ENCODE measurements at places on chromosomes 13 and 19.
A peak's percentile ranks its signal among the peaks of the same experiment; 100 is the strongest.

- DNase-seq, result no peak
These were observed 1146.3 kb upstream of the MIR17HG start for GRCh38 chr13:90201202-90201601.

GRCh38 chr19:11225172-11225571 is 14.2 kb upstream of the ANGPTL8 start:
- no peak for DNase-seq

- DNase-seq, result peak; percentile 56
These were observed 4.3 kb upstream of the ACP5 start for GRCh38 chr19:11581740-11582139.

DNA sequence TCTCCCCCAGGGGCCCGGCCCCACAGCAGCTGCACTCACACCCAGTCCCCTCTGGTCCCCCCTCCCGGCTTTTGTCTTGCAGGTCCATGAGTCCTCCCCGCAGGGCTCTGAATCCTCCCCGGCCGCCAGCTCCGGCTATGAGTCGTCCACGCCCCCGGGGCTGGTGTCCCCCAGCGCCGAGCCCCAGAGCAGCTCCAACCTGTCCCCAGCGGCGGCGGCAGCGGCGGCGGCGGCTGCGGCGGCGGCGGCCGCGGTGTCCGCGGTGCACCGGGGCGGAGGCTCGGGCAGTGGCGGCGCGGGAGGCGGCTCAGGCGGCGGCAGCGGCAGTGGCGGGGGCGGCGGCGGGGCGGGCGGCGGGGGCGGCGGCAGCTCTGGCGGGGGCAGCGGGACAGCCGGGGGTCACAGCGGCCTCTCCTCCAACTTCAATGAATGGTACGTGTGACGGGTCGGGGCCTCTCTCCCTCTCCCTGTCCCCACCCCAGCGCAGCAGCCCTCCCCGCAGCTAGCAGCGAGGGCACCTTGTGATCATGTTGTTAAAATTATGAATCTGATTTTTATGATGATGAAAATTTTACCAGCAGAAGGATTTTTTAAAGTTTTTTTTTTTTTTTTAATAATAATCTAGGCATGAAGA is 3.8 kb downstream of the ZIC2 start:
- no peak for DNase-seq

- DNase-seq, result no peak
These were observed 28.9 kb upstream of the CYSLTR2 start for GRCh38 chr13:48624858-48625257.

- DNase-seq, result no peak
These were observed 1.4 kb upstream of the ANGPTL8 start for GRCh38 chr19:11238041-11238440.

DNA sequence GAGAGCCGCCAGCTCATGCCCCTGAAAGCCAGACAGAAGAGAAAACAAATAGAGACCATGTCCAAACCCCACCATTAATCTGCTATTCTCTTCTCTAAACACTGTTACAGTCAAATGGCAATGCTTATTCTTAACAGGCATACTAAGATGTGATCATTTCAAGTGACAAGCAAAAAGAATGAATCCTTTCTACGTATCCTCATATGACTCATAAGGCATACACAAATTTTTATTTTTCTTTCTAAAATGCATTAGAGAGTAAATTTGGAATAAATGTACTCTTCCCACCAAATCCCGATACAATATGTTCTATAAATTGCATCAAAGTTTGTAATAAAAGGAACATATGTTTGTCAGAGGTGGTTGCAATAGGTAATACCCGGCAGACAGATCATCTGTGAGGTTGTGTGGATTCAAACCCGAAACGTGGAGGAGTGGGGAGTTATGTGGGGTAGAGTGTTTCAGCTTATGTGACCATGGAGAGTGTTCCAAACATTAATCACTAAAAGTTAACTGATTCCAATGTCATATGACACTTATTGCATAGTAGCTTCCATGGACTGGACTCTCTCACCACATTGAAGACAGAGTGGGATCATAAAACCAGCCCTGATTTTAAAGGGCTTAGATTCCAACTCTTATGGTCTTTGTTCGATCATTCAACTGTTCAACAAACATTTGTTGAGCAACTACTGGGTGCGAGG is 213.1 kb downstream of the DCLK1 start:
- no peak for DNase-seq

DNA sequence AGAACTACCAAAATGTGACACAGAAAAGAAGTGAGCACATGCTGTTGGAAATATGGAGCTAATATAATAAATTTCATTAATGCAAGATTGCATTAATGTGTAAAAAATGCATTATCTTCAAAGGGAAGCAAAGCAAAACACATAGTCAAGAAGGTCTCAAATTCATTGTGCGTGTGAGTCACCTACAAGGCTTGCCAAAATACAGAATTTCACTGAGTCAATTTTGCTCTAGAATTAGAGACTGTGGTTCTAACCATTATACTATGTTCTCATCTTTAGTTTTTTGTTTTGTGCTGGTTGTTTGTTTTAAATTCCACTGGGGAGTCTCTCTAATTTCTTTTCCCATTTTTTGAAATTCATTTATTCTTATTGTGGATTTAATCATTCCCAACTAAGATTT is 149.8 kb upstream of the SLITRK1 start:
- DNase-seq, result no peak

GRCh38 chr19:6312018-6312417 is 21.4 kb downstream of the ACER1 start:
- no peak for DNase-seq

DNA sequence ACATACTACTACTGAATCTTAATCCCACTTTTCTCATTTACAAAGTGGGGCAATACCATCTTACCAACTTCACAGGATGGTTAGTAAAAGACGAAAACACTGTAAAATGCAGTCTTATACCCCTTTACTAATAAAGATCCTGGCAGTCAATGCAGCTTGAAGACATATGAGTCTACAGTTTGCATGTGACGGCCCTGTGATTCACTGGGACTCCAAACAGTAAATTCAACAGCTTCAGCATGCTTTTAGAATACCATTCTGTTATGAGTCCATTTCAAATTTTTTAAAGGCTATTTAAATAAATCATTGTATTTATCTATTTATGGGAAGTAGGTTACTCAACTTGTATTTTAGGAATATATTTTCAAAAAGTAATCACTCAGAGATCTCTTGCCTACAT is 629.1 kb downstream of the LIG4 start:
- DNase-seq, result no peak

DNA sequence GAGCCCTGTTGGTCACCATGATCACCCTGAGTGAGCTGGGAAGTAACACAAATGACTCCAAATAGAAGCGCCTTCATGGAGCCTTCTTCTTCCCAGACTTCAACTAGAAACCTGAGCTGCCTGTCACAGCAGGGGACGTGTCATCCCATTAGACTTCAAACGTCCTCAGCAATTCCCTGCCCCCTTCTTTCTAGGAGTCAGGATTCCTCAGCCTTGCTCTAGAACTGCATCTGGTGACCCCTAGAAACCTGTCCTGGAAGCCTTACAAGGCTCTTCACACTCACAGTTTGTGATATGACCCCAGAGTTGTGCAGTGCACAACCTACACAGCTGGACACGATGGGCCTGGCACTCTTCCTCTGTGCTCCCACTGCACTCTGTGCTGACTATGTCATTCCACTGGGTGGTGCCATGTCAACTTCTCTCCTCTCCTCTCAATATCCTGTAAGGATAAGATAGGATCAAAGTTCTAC is 23.6 kb upstream of the TTYH1 start:
- DNase-seq, result no peak

DNA sequence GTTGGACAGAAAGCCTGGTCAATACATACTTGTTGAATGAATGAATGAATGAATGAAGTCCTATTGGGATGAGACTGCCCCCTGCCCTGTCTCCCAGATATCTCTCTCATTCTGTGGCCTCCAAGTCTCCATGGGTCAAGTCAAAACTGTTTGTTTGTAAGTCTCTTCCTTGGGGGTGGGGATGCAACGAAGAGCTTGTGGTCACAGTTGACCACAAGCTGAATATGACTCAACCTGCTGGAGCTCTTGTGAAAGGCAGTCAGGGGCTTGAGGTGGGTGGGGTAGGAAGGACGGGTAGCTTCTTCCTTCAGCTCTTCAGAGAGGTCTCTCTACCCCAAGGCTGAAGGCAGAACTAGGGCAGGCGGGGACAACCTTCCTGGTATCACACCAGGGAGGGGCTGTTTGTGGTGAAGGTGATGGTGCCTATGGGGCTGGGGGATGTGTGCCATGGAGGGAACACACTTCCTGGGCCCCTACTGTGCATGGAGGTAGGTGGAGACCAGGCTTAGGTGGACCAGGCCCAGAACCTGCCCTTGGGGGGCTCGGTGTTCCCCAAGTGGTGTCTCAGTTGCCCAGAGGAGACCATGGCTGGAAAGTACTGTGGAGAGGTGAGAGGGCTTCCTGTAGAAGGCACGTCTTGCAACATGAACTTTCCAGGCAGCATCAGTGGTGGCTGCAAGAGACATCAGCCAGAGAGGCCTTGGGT is 8.0 kb downstream of the MYO1F start:
- peak; percentile 46 for DNase-seq

DNA sequence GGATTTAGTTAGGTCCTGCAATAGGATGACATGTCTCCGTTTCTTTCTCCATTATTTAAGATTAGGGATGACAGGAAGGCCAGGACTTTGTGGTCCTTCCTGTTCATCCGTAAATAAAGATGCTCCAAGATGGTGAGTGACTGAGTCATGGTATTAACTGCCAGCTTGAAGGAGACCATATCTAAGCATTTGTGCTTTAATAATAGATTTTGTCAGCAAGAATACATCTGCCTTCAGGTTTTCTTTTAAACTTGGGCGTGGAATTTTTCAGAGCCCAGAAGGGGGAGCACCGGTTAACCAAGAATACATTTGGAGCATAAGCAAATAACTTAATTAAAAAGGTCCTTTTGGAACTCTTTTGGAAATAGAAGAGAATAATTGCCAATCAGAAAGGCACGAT is 68.2 kb downstream of the ARHGAP35 start:
- no peak for DNase-seq

- DNase-seq, result no peak
These were observed 135.2 kb downstream of the SUCLA2 start for GRCh38 chr13:47865883-47866282.

DNA sequence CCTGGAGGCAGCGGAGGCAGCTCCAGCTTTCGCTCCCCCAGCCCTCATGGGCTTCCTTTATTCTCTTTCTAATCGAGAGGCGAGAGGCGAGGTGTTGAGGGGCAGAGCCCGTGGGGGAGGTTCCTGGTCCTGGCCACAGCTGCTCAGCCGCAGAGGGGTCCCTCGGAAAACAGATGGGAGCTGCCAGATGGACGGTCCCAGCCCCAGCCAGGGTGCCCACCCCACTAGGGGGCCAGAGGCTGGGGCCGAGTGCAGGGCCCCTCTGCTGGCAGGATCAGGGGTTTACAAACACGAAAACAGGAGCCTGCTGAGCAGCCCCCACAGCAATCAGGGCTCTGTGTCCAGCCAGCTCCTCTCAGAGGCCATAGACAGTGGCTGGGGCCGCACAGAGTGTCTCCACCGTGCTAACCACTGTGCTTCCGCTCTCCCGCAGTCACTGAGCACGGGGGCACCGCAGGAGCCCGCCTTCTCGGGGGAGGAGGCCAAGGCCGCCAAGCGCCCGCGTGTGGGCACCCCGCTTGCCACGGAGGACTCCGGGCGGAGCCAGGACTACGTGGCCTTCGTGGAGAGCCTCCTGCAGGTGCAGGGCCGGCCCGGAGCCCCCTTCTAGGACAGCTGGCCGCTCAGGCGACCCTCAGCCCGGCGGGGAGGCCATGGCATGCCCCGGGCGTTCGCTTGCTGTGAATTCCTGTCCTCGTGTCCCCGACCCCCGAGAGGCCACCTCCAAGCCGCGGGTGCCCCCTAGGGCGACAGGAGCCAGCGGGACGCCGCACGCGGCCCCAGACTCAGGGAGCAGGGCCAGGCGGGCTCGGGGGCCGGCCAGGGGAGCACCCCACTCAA is 182.2 kb downstream of the KDM4B start:
- DNase-seq, result no peak

DNA sequence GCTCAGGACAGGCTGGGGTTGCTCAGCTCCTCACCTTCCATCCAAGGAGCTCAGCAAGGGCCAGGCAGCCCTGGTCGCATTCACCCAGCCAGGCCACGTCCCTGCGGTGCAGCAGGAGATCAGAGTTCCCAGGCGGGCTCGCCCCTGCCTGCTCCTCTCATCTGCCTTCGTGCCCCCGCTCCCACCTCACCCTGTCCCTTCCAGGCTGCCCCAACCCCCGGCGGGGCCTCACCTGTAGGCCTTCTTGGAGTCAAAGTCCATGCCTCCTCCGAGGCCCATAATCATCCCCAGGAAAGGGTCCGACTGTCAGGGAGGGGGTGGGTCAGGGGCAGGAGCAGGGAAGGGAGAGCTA is 1.3 kb upstream of the RINL start:
- no peak for DNase-seq

- DNase-seq, result no peak
These were observed 450.0 kb downstream of the KLF5 start for GRCh38 chr13:73508841-73509240.

DNA sequence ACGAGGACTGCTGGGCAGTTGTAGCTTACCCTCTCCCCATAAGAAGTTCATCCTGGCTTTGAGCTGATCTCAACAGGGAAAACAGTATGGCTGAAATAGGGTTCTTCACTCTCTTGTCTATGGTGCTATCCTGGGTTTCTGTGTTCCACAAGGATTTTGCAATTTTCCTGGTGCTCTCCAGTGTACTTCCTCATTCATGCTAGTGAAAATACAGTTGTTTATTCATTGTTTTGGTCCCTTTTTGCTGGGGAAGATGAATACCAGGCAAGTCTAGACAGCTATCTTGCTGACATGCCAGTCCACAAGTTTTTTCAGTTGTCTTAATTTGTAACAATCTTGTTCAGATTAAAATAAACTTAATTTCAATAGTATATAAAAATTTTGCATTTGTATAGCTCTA is 306.5 kb downstream of the DLEU7 start:
- no peak for DNase-seq

DNA sequence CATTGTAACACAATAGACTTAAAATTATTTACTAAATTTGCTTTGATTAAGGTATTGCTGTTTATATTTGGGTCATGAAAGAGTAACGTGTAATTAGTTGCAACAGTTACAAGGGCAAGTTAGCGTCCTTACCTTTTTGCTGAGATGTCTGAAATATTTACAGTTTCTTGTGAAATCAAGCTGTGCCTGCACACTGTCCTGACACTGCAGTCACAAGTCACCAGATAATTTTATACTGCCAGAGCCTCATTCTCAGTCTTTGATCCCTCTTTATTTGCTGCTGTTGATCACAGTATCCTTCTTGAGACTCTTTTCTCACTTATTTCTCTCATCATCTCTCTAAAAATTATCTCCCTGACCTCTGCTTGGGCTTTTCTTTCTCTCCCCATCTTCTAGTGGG is 8.4 kb upstream of the DIAPH3 start:
- DNase-seq, result no peak

DNA sequence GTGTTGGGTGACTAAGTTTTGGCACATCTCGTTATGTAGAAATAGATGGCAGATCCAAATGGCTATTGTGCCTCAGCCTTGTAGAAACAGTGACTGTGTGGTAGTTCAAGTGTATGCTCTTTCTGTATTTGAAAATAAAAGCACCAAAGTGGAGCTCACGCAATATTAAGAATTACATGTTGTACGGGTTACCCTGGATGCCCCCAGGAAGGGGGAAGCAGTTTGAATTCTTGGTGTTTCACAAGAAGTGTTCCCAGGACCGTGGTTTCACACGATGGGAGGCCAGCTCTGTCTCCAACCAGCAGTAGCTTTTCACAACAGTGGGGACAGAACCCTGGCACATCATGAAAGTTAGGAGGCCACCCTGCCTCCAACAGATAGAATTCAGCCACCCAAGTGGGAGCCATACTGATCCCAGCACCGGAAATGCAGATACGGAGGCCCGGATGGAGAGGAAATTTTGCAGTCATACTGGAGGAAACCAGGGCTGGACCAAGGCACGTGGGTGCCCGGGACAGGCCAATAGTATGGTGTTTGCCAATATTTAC is 8.9 kb downstream of the FLT1 start:
- no peak for DNase-seq
